Stimulated activated naive CD8-positive, alpha-beta T cell treated with anti-CD3 and anti-CD28 coated beads, Interleukin-15, Interleukin-2, amounts not matched to agents 100 U/mL and 50 U/mL, for 24 hours (primary cell): ENCODE measurements at places on chromosomes 11 and 22.

GRCh38 chr11:66974724-66975404 is at the start of gene C11orf86:
C11orf86 (plus strand) TSS chr11:66975304; CDS start chr11:66975363, 59 bp downstream.
- DNase-seq: no peak

- no peak for DNase-seq
Observed at GRCh38 chr22:46360891-46361290, 25.4 kb downstream of the TRMU start.

DNA sequence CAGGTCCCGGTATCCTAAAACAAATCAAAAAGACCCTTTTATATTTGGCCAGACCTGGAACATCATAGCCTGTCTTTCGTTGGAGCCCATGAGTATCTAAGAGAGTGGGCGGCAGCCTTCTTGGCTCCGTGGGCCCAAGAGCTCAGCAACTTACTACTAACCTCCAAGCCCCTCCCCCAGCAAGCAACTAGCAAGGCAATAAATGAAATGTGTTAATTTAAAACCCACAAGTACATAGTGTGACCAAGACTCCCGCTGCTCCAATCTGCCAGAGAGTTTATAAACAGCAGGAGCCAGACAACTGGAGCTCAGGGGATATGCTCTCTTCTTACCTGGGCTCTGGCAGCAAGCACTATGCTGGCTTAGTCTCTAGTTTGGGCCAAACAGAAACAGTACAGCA is 40.8 kb upstream of the CYP2D6 start:
- no peak for DNase-seq

DNA sequence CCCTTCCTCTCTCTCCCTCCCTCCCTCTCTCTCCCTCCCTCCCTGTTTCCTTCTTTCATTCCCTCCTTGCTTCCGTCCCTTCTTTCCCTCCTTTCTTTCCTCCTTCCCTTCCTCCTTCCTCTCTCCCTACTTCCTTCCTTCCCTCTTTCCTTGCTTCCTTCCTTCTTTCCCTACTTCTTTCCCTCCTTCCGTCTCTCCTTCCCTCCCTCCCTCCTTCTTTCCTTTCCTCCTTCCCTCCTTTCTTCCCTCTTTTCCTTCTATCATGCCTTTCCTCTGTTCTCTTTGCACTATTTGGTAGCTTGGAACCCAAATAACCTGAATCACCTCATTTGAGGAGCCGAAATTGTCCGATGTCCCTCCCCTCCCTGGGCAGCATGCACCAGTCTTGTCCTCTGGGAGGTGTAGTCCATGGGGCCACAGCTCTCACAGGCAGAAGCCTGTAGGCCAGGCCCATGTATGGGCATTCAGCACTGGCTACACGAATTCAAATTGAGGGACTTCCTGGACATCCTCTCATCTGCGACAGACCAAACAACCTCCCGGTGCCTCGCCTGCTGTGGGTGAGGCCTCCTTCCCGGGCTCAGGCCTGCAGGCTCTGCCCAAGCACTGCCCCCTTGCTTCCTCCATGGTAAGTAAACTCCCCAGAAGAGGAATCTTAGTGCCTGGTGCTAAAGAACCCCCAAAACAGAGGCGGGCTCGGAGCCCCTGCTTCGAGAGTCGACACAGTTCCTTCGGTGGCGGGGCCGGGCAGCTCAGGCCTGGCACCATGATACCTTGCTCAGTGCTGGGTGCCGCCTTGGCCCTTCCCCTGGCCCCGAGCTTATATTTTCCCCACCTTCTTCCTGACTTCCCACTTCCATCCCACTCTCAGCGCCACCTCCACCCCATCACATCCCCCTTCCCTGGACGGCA is 454.1 kb upstream of the CADM1 start:
- DNase-seq: no peak

DNA sequence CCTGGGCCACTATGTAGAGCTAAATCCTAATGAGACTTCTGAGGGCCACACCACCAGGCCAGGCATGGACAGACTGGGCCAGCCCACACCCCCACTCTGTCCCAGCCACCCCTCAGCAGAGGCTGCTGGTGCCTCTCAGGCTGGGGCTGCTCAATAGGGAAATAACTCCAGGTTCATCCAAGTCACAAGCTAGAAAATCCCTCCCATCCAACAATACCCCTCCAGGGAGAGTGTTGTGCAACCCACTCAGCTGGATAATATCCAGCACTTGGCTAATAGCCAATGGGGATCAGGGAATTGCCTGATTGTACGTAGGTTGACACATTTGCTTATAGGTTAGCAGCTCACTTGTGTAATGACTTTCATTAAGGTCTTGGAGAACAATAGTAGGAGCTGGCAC is 64.1 kb upstream of the WNT11 start:
- DNase-seq: no peak

DNA sequence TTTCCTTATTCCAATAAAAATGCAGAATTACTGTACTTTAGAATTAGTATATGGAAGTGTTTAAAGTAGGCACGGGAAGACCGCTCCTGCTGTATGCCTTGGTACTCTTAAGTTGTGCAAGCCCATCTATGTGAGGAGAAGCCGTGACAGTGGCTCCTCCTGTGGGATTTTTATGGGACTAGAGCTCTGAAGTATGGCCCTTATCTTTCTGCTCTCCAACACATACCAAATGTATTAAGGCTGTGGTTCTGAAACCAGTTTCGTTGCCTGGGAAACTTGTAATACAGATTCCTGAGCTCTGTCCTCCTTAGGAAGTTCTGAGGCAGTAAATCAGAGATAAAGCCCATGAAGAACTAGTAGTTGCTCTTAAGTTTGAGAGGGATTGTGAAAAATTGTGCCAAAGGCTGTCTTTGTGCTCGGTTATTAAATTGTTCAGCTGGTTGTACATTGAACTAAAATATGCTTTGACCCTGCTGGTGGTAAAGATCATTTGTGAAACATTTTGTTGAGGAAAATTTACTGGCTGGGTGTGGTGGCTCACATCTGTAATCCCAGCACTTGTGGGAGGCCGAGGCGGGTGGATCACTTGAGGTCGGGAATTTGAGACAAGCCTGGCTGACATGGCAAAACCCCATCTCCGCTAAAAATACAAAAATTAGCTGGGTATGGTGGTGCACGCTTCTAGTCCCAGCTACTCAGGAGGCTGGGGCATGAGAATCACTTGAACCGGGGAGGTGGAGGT is 29.3 kb downstream of the RTN3 start:
- no peak for DNase-seq

GRCh38 chr11:114082415-114082748 is 22.9 kb downstream of the ZBTB16 start:
- DNase-seq: no peak

GRCh38 chr11:17699147-17700114 is 19.9 kb upstream of the MYOD1 start:
- no peak for DNase-seq

- no peak for DNase-seq
Observed at GRCh38 chr11:29159552-29160465, 857.0 kb downstream of the KCNA4 start.

GRCh38 chr22:23233752-23234408 is 53.6 kb downstream of the BCR start:
- peak; percentile 84 for DNase-seq

DNA sequence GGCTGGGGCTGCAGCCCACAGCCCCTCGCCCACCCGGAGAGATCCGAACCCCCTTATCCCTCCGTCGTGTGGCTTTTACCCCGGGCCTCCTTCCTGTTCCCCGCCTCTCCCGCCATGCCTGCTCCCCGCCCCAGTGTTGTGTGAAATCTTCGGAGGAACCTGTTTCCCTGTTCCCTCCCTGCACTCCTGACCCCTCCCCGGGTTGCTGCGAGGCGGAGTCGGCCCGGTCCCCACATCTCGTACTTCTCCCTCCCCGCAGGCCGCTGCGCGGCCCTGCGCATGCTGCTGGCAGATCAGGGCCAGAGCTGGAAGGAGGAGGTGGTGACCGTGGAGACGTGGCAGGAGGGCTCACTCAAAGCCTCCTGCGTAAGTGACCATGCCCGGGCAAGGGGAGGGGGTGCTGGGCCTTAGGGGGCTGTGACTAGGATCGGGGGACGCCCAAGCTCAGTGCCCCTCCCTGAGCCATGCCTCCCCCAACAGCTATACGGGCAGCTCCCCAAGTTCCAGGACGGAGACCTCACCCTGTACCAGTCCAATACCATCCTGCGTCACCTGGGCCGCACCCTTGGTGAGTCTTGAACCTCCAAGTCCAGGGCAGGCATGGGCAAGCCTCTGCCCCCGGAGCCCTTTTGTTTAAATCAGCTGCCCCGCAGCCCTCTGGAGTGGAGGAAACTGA is 731 bp downstream of the GSTP1 start:
- peak; percentile 46 for DNase-seq

GRCh38 chr11:107040433-107041087 is 22.3 kb upstream of the GUCY1A2 start:
- DNase-seq: no peak

DNA sequence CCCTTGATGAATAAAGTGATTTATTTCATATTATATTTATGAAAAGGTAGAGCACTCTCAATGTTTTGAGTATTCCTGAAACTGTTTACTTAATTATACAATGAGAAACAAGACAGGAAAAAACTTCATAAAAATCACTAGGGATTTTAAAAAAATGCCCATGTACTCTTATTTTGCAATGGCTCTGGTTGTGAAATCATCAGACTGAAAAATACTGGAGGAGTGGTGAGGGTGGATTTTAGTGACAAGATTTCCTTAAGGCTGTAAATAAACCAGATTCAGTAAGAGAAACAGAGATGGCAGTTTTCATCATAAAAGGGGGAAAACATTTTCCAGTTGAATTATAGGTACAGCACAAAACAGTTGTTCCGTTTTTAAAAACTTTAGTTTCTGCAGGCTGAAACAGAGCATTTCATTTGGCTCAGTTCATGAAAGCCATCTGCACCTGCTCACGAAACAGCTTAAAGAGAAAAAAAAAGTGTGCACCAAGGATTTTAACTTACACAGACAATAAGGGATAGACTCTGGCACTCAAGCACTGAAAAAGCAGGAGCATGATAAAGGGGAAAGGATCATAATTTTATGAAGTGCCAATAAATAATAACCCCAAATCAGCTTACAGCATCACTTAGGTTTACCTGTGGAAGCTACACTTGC is 100.7 kb downstream of the MAML2 start:
- DNase-seq: no peak

DNA sequence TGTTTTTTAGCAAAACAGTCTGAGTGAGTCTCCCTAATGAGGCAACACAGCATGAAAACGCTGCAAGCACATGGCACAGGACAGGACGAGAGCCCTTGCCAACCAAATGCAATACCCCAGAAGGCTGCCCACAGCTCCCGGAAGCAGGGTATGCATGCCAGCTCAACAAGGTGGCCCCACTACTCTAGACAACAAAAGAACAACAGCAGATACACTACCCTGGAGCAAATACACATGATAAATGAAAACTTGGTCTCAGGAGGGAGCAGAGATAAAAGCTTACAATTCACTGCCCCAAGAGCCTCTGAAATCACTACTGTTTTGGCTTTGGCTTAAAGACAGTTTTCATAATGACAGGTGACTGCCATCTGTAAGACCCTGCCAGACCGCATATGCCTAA is 785.4 kb upstream of the API5 start:
- no peak for DNase-seq
